ENCODE measurements at places on chromosomes 1 and 21.

- DNase-seq, result no peak
Measured at GRCh38 chr1:173507847-173508209, 30.7 kb downstream of the PRDX6 start.

- DNase-seq, result no peak
Measured at GRCh38 chr21:44568667-44569556, 4.6 kb upstream of the KRTAP10-4 start.

GRCh38 chr1:1862905-1863547 lies 27.9 kb downstream of the GNB1 start:
- no peak for DNase-seq

GRCh38 chr1:156356875-156357534 lies 12.0 kb upstream of the RHBG start:
- DNase-seq, result no peak

DNA sequence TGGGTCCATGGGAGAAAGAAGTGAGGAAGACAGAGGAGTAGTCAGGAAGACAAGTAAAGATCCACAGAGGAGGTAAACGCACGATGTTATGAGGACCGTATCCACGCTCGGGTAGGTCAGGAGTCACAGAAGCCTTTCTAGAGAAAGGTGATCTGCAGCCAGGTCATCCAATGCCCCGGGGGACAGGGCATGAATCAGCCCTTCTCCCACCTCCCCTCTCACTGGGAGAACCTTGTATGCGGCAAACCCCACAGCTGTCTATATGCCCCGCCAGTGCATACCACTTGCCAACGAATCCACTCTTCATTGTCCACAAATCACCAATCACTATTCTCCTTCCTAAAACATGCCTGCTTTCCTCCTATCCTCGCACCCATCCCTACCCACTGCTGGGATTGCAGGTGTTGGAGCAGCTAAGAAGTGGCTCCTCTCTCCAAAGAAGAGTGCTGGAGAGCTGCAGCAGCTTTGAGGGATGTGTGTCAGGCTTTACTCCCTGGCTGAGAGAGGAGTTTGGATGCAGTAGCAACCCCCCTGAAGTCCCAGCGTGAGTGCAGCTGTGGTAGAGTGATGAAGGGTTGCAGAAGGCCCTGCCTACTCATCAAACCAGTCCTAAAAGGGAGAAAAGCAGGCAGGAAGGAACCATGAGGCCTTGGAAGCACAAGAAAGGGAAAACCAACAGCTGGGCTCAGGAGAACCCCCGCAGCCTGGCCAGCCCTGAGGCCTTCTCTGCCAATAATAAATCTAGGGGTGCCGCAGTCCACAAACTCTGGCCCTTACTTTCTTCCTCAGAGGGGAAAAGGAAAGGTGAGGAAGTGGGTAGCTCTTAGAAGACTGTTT lies 102.2 kb upstream of the GADD45A start:
- DNase-seq, result no peak

GRCh38 chr1:39671793-39672550 lies at the start of gene NT5C1A:
Gene NT5C1A, minus strand, starts transcription at chr1:39672107. Its CDS starts 69 bp downstream, at chr1:39672038.
- DNase-seq, result peak; percentile 25

GRCh38 chr1:31648641-31649357 lies 4.1 kb upstream of the PEF1 start:
- no peak for DNase-seq

DNA sequence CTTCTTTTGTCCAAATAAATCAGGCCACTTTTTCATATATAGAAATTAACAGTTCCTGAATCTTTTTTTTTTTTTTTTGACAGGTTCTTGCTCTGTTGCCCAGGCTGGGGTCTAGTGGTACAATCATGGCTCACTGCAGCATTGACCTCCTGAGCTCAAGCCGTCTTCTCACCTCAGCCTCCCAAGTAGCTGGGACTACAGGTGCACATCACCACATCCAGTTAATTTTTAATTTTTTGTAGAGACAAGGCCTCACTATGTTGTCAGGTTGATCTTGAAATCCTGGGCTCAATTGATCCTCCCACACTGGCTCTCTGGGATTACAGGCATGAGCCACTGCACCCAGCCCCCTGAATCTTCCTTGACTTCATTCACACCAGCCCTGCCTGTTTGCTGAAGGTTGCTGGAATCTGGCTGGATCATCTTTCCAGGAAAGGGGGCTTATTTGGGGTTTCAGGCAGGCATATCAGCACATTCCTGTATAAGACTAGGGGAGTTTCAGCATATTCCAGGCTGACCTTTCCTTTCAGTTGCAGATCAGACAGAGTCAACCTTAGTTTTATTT lies 78.2 kb upstream of the ARHGAP29 start:
- DNase-seq, result no peak

- DNase-seq, result no peak
Measured at GRCh38 chr1:176222196-176222595, 15.1 kb upstream of the COP1 start.

DNA sequence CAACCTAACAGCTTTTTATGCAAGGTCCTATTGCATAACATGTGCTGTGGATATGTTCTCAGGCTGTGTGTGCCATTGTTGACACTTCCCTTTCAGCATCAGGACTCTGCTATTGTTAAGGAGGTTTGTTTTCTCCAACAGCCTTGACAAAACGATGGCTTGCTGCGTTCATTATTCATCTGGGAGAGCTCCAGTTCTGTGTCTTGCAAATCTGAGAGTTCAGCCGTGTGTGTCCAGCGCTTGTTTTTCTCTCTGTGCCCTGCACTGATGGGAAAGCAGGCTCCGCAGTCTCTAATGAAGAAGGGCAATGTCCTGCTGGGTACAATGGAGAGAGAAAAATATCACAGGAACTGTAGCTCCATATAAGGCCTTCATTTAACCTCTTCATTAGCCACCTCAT lies 63.7 kb downstream of the CLDN17 start:
- DNase-seq, result peak; percentile 1

DNA sequence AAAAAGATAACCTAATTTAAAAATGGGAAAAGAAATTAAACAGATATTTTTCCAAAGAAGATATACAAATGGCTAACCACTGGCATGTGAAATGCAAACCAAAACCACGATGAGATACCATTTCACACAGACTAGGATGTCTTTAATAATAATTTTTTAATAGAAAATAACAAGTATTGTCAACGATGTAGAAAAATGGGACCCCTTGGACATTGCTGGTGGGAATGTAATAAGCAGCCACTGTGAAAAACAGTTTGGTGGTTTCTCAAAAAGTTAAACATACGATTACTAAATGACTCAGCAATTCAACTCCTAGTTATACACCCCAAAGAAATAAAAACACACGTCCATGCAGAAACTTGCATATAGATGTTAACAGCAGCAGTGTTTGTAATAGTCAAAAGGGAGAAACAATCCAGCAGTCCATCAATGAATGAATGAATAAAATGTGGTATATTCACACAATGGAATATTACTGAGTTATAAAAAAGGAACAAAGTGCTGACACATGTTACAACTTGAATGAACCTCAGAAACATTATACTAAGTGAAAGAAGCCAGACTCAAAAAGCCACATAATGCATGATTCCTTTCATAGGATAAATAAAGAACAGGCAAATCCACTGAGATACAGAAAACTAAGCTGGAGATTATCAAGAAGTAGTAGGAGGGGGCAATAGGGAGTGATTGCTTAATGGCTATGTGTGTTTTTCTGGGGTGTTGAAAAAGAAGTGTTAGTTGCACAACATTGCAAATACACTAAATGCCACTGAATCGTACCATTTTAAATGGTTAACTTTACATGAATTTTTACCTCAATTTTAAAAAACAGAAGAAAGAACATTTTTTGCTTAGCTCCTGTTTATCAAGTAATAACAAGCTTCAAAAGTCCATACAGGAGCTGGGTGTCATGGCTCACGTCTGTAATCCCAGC lies 4.1 kb downstream of the PPT1 start:
- DNase-seq, result no peak

DNA sequence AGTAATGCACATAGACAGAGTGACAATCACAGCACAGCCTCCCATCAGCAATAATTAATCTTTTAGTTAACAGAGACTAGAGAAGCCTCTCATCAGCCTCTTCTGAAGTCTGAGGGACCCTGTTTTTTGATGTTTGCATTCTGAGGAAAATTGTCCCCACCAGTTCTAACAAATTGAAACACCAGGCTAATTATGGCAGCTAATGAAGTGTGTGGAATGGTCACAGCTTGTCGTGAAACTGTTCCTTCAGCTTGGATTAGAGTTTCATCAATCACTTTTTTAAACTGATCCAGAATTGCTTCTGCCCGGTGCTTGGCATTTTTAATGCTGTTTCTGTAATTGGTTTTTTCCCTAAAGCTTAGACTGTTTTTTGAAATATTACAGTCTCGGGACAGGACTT lies 208.0 kb downstream of the SPATA17 start:
- DNase-seq, result no peak

- DNase-seq, result peak; percentile 63
Measured at GRCh38 chr1:206469933-206470691, at the start of gene IKBKE. Gene IKBKE, plus strand, starts transcription at chr1:206470476. Its CDS starts 2,752 bp downstream, at chr1:206473228.

DNA sequence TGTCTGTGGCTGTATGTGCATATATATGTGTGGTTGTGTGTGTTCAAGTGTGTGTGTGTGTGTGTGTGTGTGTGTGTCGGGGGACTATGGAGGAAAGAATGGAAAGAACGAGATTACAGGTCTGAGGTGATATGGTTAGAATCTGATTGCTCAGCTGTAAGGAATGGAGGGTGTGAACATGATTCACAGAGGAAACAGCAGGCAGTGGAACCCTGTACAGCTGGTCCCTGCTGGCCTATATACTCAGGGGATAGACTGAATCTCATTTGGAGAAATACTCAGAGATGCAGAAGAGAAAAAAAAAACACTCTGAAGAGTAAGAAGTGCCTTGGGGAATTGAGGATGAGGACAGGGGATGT lies 180.1 kb upstream of the ESRRG start:
- DNase-seq, result no peak

DNA sequence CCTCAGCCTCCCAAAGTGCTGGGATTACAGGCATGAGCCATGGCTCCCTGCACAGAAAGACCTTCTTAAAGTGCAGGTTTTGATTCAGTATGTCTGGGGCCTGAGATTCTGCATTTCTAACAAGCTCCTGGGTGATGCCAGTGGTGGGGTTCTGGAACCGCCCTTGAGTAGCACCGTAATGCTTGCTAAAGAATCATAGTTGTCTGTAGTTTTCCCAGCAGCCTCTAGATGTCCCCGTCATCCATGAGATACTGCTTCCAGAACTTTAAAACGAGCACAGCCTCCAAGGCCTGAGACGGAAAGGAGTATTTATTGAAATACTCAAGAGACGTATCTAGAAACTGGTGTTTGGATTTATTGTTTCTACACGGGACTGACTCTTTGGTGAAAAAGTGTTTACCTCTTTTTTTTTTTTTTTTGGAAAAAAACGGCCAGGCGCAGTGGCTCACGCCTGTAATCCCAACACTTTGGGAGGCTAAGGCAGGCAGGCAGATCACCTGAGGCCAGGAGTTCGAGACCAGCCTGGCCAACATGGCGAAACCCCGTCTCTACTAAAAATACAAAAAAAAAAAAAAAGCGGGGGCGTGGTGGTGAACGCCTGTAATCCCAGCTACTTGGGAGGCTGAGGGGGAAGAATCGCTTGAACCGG lies 2.6 kb upstream of the TOR3A start:
- peak; percentile 73 for DNase-seq
